Hepatocyte (in vitro differentiated cells): ENCODE measurements at places on chromosomes 11 and 22. TPM values are rescaled to one million over a fixed set of nuclear protein-coding genes. Genes with fewer than 3 reads are reported as not detected.

Gene RSF1
- polyA plus RNA-seq, result 47.9 and 83.5 TPM in 2 replicates

Gene DBX1
- polyA plus RNA-seq, result not detected in 2 replicates

Gene NLRP6
- polyA plus RNA-seq, result 1.4 TPM in 1 of 2 replicates, not detected in the other

GRCh38 chr11:3952715-3953114 is 97.3 kb downstream of the STIM1 start:
- DNase-seq, result no peak
- H3K36me3 ChIP-seq, result no peaks in the 10 kb centered on the region
- H3K27me3 ChIP-seq, result no peaks in the 10 kb centered on the region
- no peak overlapping the region for H3K27ac ChIP-seq
- peaks cover 4% of the 10 kb centered on the region for H3K4me1 ChIP-seq

GRCh38 chr11:108670451-108670850 is 5.6 kb downstream of the DDX10 start:
- DNase-seq, result no peak
- no peaks in the 10 kb centered on the region for H3K36me3 ChIP-seq
- no peaks in the 10 kb centered on the region for H3K27me3 ChIP-seq
- H3K27ac ChIP-seq, result peak overlapping the region; percentile 52

DNA sequence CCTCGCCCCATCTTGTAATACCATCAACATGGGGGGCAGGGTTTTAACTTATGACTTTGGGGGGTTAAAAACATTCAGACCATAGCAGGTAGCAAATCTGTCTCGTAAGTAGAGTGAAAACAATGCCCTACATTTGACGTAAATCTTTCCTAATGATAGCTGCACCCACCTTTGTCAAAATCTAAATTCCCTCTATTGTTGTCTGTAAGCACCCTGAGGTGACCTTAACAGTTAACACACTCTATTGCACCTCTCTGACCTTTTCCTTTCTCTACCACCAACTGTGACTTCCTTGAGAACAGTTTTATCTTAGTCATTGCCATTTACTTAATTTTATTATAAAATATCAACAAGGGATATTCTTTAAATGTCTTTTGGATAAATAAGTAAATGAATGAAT is 1024.9 kb upstream of the CNTN5 start:
- H3K27me3 ChIP-seq, result no peaks in the 10 kb centered on the region
- H3K36me3 ChIP-seq, result no peaks in the 10 kb centered on the region
- no peak for DNase-seq
- no peak overlapping the region for H3K4me3 ChIP-seq
- H3K27ac ChIP-seq, result no peak overlapping the region

GRCh38 chr11:11582011-11582701 is 39.6 kb downstream of the GALNT18 start:
- H3K4me3 ChIP-seq, result no peak overlapping the region
- DNase-seq, result no peak
- no peak overlapping the region for H3K27ac ChIP-seq
- H3K27me3 ChIP-seq, result no peaks in the 10 kb centered on the region
- H3K4me1 ChIP-seq, result peaks cover 5% of the 10 kb centered on the region
- no peaks in the 10 kb centered on the region for H3K36me3 ChIP-seq

- no peak for DNase-seq
- no peaks in the 10 kb centered on the region for H3K27me3 ChIP-seq
- H3K27ac ChIP-seq, result no peak overlapping the region
- H3K36me3 ChIP-seq, result no peaks in the 10 kb centered on the region
- H3K4me3 ChIP-seq, result no peak overlapping the region
- H3K4me1 ChIP-seq, result no peaks in the 10 kb centered on the region
These were observed 43.6 kb upstream of the CD5 start for GRCh38 chr11:61058583-61059259.

DNA sequence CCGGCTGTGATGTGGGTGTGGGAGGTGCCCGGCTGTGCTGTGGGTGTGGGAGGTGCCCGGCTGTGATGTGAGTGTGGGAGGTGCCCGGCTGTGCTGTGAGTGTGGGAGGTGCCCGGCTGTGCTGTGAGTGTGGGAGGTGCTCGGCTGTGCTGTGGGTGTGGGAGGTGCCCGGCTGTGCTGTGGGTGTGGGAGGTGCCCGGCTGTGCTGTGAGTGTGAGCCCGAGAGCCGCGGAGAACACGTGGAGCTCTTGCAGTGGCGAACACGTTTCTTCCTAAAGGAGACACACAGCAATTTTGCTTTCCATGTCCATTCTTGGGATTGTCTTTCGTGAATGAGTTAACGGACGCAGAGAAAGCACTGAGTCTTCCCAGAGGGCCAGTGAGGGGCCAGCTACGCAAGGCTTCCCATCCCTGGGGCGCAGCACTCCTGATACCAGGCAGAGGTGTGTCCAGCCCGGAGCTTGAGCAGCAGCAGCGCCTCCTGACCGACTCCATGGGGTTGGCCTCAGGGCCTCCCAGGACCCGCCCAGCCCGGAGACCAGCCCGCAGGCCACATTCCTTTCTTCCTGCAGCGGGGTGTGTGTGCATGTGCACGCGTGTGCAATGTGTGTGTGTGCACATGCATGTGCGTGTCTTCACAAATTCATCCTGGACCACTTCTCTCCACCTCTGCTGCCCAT is 245.0 kb upstream of the B3GAT1 start:
- no peaks in the 10 kb centered on the region for H3K4me1 ChIP-seq
- H3K27me3 ChIP-seq, result no peaks in the 10 kb centered on the region
- H3K27ac ChIP-seq, result no peak overlapping the region
- DNase-seq, result no peak
- H3K4me3 ChIP-seq, result no peak overlapping the region

- no peaks in the 10 kb centered on the region for H3K27me3 ChIP-seq
- no peak overlapping the region for H3K4me3 ChIP-seq
- H3K27ac ChIP-seq, result no peak overlapping the region
- no peaks in the 10 kb centered on the region for H3K36me3 ChIP-seq
- no peak for DNase-seq
- H3K4me1 ChIP-seq, result no peaks in the 10 kb centered on the region
These were observed 14.3 kb upstream of the RIC3 start for GRCh38 chr11:8183111-8183510.

DNA sequence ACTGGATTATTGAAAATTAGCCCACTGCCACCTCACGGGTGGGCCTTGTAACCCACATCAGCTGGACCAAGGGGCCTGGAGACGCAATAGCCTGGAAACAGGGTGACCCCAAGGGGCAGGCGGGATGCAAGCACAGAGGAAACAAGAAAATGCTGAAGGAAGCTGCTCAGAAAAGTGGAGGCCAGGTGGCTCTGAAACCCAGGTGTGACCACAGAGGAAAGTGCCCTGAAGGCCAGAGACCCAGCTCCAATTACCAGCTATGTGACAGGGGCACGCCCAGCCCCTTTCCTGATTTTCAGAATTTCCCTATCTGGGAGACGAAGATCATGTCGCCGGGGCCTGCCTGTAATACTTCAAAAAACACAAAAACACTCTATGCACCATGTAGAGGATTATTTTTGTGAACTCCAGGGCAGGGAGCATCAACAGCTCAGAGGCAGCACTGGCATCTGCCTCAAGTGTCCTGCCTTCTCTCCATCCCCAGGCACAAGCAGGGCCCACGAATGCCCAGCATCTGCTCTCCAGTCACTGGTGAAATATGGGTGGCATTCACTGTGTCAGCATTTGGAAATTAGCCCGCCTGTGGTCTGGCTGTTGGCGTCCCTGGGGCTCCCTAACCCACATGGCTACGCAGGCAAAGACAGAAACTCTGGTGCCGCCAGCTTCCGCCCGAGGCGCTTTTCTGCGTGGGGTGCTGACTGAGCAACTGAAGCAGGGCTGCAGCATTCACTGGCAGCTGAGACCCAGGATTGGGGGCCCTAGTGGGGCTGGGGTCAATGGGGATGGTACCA is 6.3 kb downstream of the KCNJ1 start:
- H3K4me3 ChIP-seq, result no peak overlapping the region
- peaks cover 4% of the 10 kb centered on the region for H3K4me1 ChIP-seq
- H3K27me3 ChIP-seq, result no peaks in the 10 kb centered on the region

DNA sequence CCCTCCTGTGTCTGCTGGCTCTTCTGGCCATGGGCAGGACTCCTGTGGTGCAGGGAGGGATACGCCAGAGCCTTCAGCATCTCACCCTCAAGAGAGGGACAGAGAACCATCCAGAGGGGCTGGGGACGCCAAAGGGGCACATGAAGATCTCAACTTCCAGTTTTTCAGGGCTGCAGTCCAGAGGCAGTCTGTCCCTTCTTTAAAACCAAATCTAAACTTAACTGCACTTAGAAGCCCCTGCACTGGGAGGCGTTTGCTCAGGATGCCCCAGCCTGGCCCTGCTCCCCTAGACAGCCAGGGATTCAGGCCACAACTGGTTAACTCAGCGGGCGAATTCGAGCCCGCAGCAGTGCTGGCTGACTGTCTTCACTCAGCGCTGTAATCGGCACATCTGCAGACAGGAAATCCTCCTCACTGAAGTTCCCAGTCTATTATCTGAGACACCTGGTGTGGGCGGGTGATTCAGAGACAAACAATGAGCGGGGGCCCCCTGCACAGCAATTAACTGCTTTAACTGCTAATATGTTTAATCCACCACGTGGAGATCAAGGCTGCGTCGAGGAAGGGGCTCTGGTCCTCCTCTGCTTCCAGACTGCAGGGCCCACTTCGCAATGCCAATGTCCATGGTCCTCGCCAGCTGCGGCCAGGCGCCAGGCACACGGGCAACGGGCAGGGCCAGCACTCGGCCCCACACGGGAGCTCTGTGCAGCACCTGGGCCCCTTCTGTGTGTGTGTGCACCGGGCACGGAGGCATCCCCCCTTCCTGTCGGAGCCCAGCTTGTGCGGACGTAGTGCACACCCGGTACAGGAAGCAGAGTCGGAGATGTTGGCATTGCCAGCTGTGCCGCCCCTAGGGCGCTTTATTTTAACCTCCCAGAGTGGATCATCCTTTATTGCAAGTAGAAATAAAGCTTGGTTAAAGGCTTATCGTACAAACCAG is 36.9 kb upstream of the GNB1L start:
- H3K27ac ChIP-seq, result peak overlapping the region; percentile 45
- no peaks in the 10 kb centered on the region for H3K36me3 ChIP-seq
- H3K27me3 ChIP-seq, result no peaks in the 10 kb centered on the region
- peak; percentile 74 for DNase-seq

DNA sequence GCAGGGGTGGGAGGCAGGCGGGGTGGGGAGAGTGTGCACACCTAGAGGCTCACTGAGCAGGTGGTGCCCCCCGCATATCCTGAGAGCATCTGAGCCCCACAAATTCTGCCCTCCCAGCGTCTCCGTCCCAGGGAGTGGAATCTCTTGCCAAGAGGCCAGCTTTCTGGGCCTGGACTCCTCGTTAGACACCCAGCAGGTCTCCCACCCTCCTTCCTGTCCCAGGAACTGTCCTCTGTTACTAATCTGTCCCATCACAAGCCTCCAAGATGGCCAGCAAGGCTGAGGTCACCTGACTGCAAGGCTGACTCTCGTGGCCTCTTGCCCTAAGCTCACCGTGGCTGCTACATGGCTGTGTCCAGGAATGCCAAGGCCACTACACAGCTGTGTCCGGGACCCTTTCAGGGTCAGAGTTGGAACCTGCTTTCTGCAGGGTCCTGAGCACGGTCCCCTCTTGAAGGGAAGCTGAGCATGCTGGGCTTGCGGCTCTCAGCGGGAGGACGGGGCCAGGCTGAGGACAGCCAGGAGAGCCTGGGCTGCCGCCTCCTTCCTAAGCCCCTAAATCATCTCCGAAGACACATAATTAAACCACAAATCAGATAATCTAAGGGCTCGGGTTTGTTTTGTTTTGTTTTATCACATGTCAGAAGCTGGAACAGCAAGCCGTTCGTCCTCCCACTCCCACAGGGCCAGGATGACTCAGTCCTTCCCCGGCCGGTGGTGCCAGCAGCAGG is 1327.3 kb downstream of the TBC1D22A start:
- H3K27me3 ChIP-seq, result no peaks in the 10 kb centered on the region
- H3K4me3 ChIP-seq, result no peak overlapping the region
- H3K36me3 ChIP-seq, result no peaks in the 10 kb centered on the region
- DNase-seq, result peak; percentile 61

GRCh38 chr11:119752946-119753345 is 23.9 kb upstream of the NECTIN1 start:
- H3K27ac ChIP-seq, result no peak overlapping the region
- no peak overlapping the region for H3K4me3 ChIP-seq
- no peaks in the 10 kb centered on the region for H3K27me3 ChIP-seq
- H3K36me3 ChIP-seq, result no peaks in the 10 kb centered on the region

DNA sequence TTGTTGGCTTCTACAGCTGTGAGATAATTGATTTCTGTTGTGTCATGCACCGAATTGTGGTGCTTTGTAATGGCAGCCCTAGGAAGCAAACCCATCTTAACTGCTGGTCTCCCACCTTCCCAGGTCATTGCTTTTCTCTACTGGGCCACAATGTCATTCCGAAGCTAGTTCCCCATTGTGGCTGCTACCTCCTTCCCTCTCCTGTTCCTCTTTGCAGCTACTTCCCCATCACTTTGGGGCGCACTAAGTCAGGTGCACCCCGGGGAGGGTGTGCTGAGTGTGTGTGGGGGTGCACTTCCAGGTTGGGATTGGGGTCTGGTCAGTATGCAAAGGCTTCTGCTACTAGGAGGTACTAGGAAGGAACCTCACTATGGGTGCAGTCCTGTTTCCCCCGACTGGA is 109.3 kb downstream of the ST3GAL4 start:
- H3K4me1 ChIP-seq, result no peaks in the 10 kb centered on the region
- no peaks in the 10 kb centered on the region for H3K36me3 ChIP-seq
- H3K4me3 ChIP-seq, result no peak overlapping the region
- H3K27me3 ChIP-seq, result peaks cover 5% of the 10 kb centered on the region
- DNase-seq, result no peak

DNA sequence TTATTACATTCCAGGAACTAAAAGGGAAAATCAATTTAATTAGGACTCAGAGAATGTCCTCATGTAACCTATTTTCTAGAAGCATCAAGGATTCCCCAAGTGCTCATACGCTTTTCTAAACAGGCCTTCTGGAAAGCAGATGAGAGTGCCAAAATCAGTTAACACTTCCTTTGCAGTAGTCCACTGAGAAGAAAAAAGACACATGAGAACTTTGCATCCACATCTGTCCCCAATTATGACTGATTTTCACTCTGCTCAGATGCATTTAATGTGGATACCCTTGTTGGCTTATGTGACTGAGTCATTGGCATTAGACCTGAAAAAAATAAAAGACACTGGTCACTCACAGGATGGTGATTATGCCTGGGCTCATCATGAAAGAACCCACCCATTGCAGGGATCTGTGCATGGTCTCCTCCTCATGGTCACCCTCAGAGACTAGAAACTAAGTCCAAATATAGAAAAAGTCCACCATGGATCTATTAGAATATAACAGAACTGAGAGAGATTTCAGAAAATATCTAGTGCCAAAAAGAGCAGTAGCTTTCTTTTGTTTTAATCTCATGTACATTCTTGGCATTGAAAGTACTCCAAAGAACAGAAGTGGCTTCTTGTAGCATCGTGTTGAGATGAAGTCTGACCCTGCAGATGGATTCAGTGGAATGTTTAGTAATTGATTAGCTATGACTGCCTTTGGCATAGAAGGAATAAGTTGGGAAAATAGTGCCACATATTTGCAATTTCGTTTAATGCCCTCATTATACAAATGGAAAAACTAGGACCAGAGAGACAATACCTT is 48.8 kb upstream of the FIBIN start:
- peaks cover 5% of the 10 kb centered on the region for H3K4me1 ChIP-seq
- H3K4me3 ChIP-seq, result no peak overlapping the region
- no peaks in the 10 kb centered on the region for H3K27me3 ChIP-seq
- no peaks in the 10 kb centered on the region for H3K36me3 ChIP-seq
- DNase-seq, result no peak

GRCh38 chr11:121448431-121448941 is 3.6 kb upstream of the SORL1 start:
- DNase-seq, result no peak
- H3K36me3 ChIP-seq, result no peaks in the 10 kb centered on the region
- H3K27me3 ChIP-seq, result no peaks in the 10 kb centered on the region
- H3K27ac ChIP-seq, result no peak overlapping the region
- no peak overlapping the region for H3K4me3 ChIP-seq
- no peaks in the 10 kb centered on the region for H3K4me1 ChIP-seq
